AG09319 (cell line): ENCODE measurements at places on chromosomes 3 and 15.

DNA sequence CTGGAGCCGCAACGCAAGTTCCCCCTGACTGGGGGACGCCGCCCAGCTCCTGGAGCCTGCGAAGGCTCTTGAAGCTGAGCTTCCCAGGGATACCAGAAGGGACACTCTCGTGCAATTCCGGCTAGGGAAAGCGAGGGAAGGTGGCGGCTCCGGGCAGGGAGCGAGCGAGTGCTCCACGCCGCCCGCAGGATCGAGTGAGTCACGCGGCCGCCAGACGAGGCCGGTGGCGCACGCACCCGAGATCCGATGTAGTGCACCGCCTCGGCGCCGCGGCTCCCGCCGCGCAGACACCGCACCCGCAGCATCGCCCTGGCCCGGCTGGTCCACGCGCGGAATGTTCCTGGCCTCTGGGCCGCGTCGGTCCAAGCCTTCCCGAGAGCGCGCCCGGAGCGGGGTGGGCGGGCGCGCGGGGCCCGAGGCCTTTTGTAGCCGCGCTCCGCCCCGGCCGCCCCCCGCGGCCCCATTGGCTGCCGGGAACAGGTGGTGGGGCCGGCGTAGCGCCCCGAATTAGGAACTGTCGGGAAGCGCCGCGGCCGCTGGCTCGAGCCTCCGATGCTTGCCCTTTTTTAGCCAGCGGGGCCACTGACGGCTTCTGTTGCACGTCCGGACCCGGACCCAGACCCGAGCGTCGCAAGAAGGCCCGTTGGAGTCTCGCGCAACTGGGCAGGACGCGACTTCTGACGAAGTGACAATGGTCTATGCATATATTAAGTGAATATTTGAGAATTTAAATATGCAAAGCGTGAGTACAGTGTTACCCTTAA, at the start of gene GATM:
GATM (minus strand) TSS at position 396 of the 764 bp plus-strand sequence; CDS start at position 305, 91 bp downstream.
- DNase-seq, result peak; percentile 42

DNA sequence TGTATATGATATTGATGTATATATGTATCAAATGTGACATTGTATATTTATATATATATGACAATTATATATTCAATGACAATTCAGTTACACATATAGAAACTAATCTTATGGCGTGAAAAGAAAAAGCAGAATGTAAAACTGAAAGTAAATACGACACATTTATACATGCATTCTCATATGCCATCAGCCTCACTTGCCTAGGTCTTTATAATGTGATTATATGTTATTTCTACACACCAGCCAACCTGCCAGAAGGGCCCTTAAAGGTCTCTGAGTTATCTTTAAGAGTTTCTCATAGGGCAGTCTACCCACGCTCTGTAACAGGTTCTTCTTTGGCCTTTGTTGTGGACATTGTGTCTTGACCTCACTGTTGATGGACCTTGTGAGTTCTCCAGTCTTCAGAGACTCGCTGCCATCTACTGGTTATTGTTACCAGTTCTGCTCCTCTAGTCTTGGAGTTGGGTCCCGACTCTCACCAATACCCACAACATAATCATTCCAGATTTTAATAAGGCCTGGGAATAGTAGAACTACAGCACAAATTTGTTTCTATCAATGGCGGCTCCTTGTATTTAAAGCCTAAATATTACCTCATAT, 371.5 kb upstream of the GOLIM4 start:
- DNase-seq, result peak; percentile 1

DNA sequence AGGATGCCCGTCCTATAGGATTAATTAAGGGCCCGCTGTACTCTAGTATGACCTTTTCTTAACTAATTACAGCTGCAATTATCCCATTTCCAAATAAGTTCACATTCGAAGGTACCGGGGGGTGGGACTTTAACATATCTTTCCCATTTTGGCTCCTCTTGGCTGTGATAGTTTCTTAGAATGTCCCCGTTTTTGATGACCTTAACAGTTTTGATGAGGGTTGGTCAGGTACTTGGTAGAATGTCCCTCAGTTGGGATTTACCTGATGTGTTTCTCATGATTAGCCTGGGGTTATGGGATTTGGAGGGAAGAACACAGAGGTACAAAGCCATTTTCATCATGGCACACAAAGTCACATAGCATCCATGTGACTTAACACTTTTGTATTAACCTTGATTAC, 18.2 kb downstream of the RTP1 start:
- no peak for DNase-seq

DNA sequence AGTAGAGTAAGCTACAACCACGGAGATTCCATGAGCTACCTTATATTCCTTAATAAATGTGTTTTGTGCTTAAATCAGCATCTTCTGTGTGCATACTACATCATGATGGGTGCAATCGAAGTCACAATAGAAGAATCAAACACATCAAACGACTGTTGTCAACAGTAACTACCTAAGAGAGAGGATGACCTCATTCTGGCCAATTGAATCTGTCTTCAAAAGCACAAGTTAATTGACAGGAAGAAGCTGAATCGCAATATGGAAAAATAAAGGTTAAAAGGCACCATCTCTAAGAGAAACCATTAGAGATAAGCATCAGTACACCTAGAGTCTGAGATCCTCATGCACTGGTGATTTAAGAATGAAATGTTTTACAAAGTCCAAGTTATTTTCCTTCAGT, 39.0 kb downstream of the CD200R1L start:
- no peak for DNase-seq

- DNase-seq, result no peak
These were observed 429.3 kb downstream of the GRM7 start for GRCh38 chr3:7290077-7290825.

GRCh38 chr3:184679056-184679816, 32.6 kb downstream of the MAGEF1 start:
- no peak for DNase-seq

DNA sequence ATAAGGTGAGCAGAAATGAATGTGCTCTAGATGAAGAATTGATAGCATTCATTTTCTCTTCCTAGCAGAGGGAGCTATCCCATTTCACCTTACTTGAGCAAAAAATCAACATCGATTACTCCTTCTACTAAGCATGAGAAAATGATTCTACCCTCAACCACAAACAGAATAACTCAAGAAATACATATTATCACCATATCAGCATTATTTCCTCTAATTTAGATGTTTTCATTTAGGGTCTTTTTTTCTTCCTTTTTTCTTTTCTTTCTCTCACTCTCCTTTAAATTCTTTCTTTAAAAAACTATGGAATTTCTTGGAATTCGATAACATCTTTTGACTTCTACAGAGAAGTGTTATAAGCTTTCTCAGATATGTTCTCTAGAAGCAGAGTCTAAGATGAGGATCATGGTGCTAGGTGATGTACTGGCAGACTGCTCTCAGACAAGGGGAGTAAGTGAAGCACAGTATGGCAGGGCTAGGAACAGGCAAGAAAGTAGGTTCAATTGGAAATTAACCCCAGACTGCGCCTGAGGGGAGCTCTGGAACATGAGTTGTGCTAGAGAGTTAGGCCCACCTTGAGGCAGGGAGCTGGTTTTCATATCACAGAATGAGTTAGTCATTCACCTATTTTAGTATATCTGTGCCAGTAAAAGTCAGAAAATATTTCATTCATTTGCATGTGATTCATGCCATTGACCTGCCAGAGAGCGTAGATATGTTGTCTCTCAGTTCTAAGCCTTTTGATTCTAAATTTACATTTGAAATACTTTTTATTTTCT, 279.2 kb upstream of the KCNH8 start:
- DNase-seq, result no peak

GRCh38 chr15:52227456-52227855, 36.3 kb upstream of the GNB5 start:
- DNase-seq, result peak; percentile 65

GRCh38 chr15:79049416-79049815, 41.2 kb downstream of the RASGRF1 start:
- no peak for DNase-seq

- no peak for DNase-seq
These were observed 381.2 kb downstream of the WDR72 start for GRCh38 chr15:53378096-53378800.

GRCh38 chr3:146823622-146824021, 218.5 kb upstream of the PLSCR5 start:
- DNase-seq, result no peak

DNA sequence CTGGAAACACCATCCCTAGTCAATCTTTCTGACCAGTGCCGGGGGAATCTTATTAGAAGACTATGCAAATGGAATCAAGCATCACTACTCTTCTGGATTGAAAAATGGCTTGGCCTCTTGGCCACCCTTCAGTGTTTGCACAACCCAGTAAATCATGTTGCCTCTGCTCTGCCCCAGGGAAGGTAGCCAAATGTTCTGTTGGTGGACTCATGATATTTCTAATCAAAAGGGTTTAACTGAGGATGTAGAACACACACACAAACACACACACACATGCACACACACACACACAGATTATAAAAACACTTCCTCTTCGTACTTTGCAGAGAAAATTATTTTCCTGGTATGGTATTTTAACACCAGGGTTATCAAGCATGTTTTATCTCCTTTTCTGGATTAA, 7.9 kb downstream of the RBP2 start:
- no peak for DNase-seq

- no peak for DNase-seq
These were observed 3.2 kb upstream of the MME start for GRCh38 chr3:155076888-155077287.

DNA sequence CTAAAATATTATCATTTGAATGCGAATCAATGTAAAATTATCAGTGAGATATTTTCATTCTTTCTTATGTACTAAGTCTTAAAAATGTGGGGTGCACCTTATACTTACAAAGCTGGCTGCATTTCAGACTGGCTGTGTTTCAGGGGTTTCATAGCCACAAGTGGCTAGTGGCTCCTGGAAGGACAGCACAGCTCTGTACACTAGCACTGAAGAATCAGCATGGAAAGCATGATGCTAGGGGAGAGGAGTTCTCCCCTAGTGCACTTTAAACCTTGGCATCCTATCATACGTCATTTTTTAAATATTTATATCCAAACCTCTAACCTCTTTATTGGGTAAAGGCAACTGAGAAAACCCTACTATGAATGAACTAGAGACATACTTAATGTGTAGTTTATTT, 66.4 kb downstream of the ECT2 start:
- no peak for DNase-seq

GRCh38 chr3:142613491-142613890, 17.3 kb downstream of the PLS1 start:
- DNase-seq, result no peak

- no peak for DNase-seq
These were observed 69.4 kb downstream of the CRTC3 start for GRCh38 chr15:90599116-90599515.

DNA sequence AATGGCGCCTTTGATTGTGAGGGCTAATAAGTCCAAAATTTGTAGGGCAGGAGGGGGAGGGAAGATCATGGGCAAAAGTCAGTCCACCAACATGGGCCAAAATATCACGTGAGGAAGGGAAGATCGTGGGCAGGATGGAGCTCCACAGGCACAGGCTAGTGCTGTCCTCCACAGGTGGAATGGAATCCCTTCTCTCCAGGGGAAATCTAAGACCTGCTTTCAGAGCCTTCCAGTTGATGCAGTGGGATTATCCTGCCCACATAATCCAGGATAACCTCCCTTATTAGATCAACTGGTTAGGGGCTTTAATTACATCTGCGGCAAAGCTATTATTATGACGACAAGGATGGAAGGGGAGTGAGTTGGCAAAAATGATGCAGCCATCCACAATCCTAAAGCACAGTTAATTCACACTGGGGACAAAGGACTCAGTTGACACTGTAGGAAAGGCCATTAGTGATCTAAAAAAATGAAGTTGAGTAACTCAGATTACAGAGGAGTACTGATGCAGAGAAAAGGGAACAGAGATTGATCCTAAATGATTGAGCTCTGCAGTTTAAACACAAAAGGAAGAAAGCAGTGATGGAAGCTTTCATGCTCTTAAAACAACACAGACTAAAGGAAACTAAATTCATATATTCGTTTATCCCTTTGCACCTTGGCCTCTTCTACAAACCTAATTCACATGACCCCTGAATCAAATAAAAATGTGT, 159.8 kb downstream of the AKAP13 start:
- DNase-seq, result no peak

DNA sequence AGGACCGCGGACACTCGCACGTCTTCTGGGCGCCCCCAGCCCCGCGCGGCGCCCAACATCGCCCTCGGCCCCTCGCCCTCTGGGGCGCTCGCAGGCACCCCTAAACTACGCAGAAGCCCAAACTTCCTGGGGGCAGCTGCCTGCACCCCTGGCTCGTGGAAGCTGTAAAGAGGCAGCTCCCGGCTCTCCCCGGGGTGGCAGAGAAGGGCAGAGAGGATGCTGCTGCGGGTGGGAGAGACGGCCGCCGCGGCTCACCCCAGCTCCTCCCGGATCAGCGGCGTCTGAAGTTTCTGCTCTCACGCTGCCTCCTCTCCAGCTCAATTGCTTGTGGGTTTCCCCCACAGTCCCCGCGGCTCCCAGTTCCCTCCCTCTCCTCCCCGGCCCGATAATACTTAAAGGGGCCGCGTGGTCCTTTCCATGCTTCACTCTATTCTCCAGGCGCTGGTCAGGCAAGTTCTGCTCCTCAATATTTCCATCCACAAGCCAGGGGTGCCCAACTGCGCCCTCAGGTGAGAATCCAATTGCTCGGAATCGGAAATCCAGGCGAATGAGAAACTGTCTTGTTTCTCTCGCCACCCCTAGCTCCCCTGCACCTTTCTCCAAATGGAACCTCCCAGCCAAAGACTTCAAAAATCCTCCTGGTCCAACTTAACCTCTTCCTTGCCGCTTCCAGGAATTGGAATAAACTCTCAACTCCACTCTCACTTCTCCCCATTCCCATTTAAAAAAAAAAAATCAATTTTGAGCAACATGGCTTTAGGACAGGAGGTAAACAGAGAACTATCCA, 748.5 kb downstream of the ROBO1 start:
- DNase-seq, result peak; percentile 78

DNA sequence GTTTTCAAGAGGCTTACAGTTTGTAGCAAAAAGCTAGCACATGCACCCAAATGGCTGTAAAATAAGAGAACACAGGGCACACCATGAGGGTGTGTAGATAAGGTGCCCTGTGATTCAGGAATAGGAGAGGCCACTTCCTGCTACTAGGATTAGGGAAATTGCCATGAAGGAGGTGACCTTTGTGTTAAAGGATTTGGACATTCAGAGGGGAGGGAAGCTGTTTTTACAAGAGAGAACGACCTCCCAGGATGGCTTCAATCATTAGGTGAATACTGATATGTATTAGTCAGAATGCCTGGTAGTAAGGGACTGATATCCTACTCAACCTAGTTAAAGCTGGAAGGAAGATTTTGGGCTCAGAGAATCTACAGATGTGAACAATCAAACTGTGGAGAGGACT, 35.7 kb upstream of the ABHD17C start:
- no peak for DNase-seq
